ENCODE measurements at places on chromosomes 5 and 9.

- peak; percentile 65 for DNase-seq
Observed at GRCh38 chr9:137742698-137743097, 123.9 kb downstream of the EHMT1 start.

DNA sequence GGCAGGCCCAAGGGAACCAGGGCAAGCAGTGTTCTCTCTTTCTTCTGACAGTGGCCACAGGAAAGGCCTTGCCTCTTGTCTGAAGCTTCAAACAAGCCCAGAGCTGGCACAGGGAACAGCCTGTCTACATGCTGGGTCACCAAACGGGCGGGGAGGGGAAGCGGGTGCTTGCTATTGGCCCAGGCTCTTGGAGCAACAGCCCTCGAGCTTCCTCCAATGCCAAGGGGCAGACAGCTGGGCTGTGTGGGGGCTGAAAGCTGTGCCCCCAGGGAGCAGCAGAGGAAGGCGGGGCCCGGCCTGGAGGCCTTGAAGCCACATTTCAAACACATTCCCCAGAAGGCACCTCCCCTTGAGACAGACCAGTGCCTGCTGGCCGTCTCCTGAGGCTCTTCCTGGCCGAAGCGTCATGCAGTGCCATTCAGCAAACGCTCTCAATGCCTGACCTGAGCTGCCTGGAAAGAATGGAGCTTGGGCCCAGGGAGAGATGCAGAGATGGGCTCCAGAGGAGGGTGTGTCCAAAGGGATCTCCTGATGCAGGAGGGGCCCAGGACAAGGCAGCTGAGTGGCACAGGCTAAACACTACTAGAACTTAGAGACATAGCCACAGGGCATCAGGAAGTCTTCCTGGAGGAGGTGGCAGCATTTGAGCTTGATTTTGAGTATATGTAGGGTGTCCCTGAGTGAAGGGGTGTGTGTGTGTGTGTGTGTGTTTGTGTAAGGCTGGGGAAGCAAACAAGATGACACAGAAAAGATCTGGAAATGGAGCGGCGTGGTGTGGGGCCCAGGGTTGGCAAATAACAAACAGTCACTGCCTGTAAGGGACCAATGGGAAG, 2.5 kb downstream of the FIBCD1 start:
- DNase-seq = peak; percentile 34

GRCh38 chr9:87255431-87256155, 242.1 kb upstream of the DAPK1 start:
- no peak for DNase-seq

GRCh38 chr5:128470663-128471062, 67.4 kb downstream of the FBN2 start:
- no peak for DNase-seq

DNA sequence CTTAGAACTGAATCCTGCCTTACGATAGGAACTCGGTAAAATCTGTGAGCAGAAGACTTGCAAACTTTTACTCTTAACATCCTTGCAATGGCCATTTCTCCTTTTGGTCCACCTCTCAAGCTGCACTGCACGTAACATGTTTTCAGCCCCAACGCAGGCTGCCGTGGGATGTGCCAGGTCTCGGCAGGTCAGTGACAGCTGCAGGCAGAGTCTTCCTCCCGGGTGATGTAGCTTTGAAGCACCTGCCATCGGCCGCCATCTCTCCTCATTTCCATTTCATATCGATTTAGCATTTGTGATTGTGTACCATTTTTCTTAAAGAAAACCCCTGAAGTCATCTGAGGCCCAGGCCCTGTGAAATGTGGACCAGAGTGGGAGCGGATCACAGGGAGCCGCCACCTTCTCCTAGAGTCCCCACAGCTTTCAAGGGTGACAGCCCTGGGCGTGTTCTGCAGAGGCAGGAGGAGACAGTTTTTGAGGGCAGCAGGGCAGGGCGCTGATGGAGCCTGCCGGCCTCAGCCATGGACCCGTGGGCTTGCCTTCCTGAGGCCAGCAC, 25.8 kb upstream of the LPCAT1 start:
- DNase-seq = no peak

- no peak for DNase-seq
Observed at GRCh38 chr5:110112348-110112747, 422.6 kb downstream of the MAN2A1 start.
